ENCODE measurements at places on chromosomes 6 and 20. TPM values are rescaled to one million over a fixed set of nuclear protein-coding genes. Genes with fewer than 3 reads are reported as not detected.

- DNase-seq, result no peak
Measured at GRCh38 chr6:104014163-104014959, 845.4 kb downstream of the HACE1 start.

- DNase-seq, result peak; percentile 67
Measured at GRCh38 chr6:26607434-26608230, 10.9 kb downstream of the ABT1 start.

Gene SOX18
- 1.9 TPM for total RNA-seq

DNA sequence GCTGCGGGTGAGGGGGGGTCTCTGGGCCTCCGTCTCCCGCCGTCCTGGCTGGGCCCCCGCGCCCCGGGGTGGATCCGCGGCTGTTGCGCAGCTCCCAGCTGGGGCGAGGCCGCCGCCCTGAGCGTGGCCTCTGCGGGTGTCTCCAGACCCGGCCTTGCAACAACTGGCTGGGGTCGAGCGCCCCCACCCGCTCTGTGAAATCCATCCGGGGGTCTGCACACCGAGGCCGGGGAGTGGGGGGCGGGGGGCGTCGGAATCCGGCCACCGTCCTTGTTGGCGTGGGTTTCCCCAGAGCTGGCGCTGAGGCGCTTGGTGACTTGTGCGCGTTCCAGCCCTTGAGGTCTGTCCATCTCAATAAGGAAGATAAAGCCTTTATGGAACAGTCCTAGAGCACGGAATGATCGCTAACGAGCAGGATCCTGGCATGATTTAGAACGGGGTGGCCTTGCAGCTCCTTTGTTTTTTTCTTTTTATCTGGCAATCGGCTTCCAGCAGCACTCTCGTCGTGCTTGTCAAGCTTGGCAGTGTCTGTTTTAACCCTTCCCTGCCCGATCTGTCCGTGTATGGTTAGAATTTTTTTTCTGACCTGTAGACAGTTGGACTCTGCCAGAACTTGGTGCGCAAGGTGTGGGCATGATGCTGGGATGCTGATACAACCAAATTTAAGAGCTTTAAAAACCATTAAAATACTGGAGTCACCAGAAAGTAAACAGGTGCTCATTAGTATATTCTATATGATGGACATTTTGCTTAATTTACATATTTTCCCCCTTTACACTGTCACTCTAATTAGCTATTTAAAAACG is 675 bp downstream of the DSTN start:
- DNase-seq, result peak; percentile 50

Gene SLC12A5
- 3.4 TPM for total RNA-seq

- no peak for DNase-seq
Measured at GRCh38 chr20:6024768-6025167, 29.1 kb downstream of the LRRN4 start.

DNA sequence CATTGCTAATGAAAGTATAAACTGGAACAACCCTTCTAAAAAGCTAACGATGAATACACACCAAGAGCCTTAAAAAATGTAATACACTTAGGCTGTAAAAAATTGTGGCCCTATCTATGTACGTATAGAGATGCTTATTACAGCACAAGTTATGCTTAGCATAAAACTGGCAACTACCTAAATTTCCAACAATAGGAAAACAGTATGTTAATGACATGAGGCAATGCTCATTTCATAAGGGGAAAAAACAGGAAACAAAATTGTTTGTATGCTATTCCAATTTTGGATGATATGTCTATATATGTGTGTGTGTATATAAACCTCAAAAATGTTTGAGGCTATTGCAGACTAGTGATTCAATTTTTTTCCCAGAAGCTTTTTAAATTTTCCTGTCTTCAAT is 82.5 kb downstream of the DTNBP1 start:
- no peak for DNase-seq

Gene DPPA5
- not detected for total RNA-seq

- DNase-seq, result no peak
Measured at GRCh38 chr20:7772371-7772770, 167.9 kb downstream of the HAO1 start.

- no peak for DNase-seq
Measured at GRCh38 chr6:3336066-3336786, 77.5 kb downstream of the PSMG4 start.

GRCh38 chr6:108609276-108609769 is 48.6 kb downstream of the FOXO3 start:
- DNase-seq, result peak; percentile 35

- DNase-seq, result no peak
Measured at GRCh38 chr6:143356101-143356880, 94.2 kb downstream of the ADAT2 start.

Gene SPATS1
- not detected for total RNA-seq

GRCh38 chr20:34904202-34904621 is 27.8 kb downstream of the ACSS2 start:
- no peak for DNase-seq

DNA sequence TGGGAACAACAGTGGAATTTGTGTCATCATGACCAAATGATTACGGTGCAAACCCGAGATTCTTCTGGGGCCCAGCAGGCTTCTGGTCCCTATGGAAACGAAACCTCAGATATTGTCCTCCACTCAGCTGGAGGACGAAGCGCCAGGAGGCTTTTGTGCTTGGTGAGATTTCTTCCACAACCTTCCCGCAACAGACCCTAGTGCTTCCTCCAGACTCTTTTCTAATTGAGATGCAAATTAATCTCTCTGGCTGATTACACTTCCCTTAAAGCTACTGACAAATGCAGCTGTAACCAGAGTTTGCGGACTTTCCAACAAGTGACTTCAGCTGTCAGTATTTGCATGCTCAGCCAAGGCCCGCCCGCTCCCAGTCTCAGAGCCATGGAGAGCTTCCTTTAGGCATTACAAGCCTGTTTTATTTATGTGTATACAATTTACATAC is 96.0 kb downstream of the INSM1 start:
- DNase-seq, result no peak

- DNase-seq, result no peak
Measured at GRCh38 chr6:133889557-133890403, 867 bp downstream of the TCF21 start.

DNA sequence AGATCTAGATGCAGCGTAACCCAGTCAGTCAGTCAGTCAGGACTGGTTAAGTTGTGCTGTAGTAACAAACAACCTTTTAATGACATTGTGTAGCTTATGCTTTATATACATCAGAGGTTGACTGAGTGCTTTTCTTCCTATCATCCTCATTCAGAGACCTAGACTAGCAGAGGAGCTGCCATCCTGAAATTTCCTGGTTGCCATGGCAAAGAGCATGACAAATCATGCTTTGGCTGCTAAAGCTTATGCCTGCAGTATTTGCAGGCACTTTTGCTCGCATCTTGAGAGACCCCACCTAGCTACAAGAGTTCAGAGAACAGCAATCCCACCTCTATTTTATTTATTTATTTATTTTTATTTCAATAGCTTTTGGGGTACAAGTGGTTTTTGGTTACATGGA is 244.0 kb downstream of the BTBD3 start:
- DNase-seq, result no peak

DNA sequence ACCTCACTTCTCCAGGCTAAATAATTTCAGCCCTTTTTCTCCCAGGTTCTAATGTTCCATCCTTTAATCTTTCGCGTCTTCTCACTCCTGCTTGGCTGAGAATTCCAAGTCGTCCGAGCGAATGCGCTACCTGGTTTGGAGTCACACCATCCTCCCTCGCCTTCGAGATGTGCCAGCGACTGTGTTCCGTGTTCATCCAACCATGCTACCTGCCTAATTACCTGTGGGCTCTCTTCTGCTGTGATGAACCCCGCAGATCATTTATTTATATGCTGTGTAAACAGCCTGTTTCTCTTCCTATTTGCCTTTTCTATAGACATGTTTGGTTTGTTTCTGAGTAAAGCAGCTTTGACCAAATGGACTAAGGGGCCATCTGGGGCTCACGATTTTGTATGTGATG is 83.5 kb upstream of the TMEM181 start:
- DNase-seq, result no peak

DNA sequence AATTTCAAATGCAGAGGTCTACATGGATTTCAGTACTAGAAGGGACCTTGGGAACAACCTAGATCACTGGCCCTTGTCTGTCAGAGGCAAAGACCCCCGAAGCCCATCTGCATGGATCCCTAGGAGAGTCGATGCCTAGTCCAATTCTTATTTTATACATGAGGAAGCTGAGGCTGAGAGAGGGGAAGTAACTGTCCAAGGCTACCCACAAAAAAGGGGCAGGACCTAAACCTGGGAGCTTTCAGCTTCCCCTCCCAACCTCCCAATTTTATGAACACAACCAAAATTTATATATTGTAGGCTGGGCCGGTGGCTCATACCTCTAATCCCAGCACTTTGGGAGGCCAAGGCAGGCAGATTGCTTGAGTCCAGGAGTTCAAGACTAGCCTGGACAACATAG is 73.2 kb downstream of the TRERF1 start:
- DNase-seq, result no peak

Gene UNC5CL
- 0.62 TPM for total RNA-seq

Gene PSORS1C2
- total RNA-seq, result not detected

Gene PRR18
- total RNA-seq, result 0.14 TPM

Gene RAET1L
- total RNA-seq, result not detected

- no peak for DNase-seq
Measured at GRCh38 chr20:63129991-63130657, 85.8 kb downstream of the YTHDF1 start.

Gene SLC35F1
- not detected for total RNA-seq

- no peak for DNase-seq
Measured at GRCh38 chr6:42241915-42242314, 24.3 kb upstream of the MRPS10 start.

DNA sequence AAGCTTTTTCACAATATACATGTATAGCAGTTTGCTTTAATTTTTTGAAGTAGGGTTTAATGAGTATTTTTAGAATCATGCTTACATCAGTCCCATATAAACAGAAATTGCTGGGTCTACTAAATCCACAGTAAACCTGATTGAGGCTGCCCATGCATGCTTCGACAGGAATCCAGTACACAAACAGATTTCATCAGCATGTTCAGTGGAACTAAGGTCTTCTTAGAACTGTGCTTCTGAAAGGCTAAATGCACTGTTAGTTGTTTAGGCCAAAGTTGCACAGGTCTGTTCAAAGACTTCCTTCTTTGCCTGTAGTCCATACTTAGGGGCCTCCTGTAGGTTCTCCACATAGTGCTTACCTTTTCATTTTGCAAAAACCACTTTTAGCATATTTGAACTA is 42.5 kb upstream of the THBS2 start:
- no peak for DNase-seq

- DNase-seq, result no peak
Measured at GRCh38 chr20:8385247-8385646, 253.2 kb downstream of the PLCB1 start.

DNA sequence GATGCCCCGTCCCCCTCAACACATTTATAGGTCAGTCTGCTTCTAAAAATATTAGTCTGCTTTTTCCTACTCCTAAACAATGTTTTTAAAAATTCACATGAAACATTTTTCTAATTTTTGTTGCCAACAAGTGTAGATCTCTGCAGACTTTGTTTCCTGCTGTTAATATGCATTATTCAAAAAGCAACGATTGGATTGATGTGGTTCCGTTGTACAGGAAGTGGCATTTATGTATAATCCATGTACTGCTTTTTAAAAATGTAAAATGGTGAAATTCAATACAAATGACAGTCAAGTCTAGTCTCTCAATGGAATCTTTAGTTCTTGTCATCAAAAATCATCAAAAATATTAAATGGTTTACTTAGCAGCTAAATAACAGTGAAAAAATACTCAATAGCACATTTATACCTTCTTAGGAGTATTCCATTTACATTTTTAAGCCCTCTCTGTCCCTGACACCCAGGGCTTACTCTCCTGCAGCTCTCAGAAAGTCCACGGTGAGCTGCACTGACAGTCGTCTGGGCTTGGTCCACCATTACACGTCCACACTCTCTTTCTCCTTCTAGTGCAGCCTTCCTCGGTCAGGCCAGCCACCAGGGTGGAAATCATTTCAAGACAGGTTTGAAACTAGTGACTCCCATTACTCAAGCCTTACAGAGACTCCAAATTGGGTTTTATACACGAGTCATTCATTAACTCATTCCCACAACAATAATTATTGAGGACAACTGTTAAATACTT is 211.5 kb downstream of the TMEM200A start:
- DNase-seq, result no peak

Gene PREX1
- total RNA-seq, result 12.2 TPM

- DNase-seq, result no peak
Measured at GRCh38 chr6:137452333-137452894, 41.8 kb downstream of the OLIG3 start.

DNA sequence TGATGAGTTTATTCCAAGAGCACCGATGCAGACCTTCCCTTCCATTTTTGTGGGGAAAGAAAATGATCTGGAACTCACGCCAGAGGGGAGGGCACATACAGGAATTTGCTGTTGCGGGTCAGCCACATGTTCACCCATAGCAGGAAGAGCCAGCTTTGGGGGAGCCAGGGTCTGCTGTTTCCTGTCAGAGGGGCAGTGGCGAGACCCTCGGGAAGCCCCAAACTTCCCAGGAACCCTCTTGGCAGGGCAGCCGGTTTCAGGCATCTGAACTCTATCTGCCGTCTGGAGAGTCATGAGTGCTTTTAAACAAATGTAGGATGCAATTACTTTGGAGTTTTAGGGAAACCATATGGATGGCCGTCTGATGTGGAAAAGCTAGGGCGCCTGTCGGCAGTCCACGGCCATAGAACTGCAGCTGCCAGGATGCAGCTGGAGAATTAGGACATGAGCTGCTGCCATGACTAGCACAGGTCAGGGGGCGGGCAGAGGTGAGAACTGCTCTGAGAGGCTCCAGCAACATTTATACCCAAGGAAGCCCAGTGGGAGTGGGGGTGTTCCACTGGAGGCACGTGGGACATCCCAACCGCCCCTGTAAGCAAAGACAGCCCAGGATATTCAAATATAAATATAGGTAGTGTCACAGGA is 14.8 kb upstream of the SERPINB9 start:
- no peak for DNase-seq

DNA sequence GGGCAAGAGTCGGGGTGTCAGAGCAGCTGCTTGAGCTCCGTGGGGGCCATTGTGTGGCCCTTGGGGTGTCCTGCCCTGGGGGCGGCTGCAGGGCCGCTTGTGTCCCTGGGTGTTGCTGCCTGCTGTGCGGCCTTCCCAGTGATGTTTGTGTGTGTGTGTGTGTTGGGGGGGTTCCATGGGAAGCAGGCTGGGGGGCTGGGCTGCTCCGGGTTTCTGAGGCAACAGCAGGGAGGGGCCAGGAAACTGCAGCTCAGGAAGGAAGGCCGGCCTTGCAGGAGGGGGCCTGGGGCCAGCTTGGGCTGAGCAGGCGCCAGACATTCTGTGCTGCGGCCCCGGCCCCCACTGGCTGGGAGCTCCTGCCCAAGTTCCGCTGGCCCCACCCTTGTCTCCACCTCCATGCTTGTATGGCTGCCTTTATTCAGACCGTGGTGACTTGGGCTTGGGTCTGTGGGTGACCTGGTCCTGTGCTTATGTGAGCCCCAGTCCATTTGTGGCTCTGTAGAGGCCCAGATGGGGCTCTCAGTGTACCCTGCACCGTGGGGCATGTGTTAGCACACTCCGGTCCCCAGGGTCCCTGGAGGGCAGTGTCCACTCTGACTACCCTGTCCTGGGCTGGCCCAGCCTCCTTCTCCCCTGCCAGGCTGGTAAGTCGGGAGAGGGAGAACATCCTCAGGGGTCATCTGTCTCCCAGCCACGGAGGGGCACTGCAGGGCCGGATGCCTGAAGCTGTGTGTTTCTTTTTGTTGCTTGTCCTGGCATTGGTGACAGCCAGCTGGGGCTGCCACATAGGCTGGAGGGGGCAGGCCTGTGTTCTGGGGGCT is 4.6 kb upstream of the SOX18 start:
- peak; percentile 66 for DNase-seq

Gene SLC22A16
- not detected for total RNA-seq

Gene SAMD10
- 0.77 TPM for total RNA-seq

- no peak for DNase-seq
Measured at GRCh38 chr6:169169941-169170582, 83.6 kb downstream of the THBS2 start.

All from A172 (cell line).